CD4-positive, alpha-beta T cell treated with Interleukin-17A for 4 hours (primary cell): ENCODE measurements at places on chromosomes 3 and 15.

GRCh38 chr3:150306083-150306482, 102.0 kb upstream of the TSC22D2 start:
- DNase-seq: no peak

GRCh38 chr15:73858062-73858461, 15.3 kb upstream of the TBC1D21 start:
- DNase-seq: no peak

DNA sequence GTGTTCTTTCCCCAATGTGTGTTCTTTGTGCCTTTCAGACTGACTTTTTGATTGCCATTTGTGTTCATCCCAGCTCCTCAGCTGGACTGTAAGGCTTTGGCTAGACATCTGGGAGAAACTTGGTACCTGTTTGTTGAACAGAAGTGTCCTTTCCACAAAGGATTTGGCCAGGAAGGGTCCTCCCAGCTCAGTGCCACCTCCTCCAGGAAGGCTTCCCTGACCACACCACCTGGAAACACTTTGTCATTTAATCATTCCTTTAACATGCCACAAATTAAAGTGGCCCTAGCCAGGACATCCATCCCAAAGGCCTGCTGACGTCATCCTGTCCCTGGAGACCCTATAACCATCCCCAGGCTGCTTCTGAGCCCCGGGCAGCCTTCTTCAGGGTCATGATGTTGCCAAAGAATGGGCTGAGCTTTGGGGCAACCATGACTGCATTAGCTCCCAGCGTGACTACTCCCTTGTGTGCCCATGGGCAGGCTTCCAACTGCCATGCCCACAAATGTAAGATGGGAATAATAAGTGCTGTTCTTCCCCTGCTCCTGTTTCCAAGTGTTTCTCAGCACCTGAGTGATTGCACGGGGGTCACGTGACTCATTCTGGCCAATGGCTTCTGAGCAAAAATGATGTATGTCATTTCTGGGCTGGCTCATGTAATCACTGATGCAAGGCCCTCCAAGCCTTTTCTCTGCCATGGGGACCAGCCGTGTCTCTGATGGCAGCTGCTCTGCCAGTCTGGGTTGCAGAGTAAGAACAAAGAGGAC, 112.5 kb upstream of the SMAD3 start:
- DNase-seq: no peak

- DNase-seq: no peak
Observed at GRCh38 chr3:76429581-76430177, 610.2 kb upstream of the ROBO2 start.

- DNase-seq: no peak
Observed at GRCh38 chr3:124221422-124221821, 229.5 kb upstream of the ROPN1 start.

DNA sequence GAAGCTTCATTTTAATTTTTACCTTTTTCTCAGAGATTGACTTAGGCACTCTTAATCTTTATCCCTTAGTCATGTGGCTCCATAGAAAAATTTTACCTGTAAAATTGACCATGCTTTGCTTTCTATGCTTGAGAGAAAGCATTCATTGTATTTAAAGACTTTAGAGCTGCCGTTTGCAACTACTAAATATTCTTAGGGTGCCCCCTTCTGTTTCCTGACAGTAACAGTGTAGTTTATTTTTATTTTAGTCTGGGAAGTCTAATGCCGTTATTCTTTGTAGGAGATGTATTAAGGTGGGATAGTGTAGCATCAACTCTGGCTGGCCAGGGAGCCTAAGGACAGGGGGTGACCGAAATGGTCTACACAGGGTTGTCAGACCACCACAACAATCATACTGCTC, 84.5 kb upstream of the SYNPR start:
- no peak for DNase-seq
